BE2C (cell line): ENCODE measurements at places on chromosomes 3 and 15.

DNA sequence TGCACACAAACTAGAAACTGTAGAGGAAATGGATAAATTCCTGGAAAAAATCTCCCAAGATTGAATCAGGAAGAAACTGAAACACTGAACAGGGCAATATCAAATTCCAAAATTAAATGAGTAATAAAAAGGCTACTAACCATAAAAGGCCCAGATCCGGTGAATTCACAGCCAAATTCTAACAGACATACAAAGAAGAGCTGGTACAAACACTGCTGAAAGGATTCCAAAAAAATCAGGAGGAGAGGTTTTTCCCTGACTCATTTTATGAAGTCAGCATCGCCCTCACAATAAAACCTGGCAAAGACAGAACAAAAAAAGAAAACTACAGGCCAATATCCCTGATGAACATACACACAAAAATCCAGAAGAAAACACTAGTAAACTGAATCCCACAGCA, 462.4 kb upstream of the THBS1 start:
- DNase-seq = no peak

DNA sequence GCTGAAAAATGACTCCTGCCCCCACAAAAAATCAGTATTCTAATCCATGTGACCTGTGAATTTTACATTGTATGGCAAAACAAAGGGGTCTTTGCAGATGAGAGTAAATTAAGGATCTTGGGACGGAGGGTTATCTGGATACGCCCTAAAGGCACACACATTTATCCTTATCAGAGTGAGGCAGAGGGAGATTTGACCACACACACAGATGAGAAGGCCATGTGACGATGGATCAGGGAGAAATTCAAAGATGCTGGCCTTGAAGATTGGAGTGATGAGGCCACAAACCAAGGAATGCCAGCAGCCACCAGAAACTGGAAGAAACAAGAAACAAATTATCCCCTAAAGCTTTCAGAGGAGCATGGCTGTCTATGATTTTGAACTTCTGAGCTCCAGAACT, 288.5 kb downstream of the XXYLT1 start:
- DNase-seq = no peak

DNA sequence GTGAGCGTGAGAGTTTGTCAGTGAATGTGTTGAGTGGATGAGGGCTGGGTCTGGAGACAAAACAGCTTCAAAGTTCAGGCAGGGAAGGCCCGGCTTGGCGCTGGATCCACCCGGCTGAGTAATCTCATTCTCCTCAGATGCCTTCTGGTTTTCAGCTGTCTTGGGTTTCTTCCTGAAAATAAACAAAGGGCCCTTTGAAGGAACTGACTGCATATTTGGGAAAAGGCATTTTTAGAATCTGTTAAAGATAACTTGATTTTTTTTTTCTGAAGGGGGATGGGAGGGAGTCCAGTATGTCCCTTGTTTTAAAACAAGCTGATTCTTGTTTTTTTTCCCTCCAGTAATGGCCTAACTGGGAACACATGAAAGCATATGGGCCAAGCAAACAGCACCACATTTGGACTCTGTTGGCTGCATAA, 86.4 kb downstream of the TIGIT start:
- no peak for DNase-seq

DNA sequence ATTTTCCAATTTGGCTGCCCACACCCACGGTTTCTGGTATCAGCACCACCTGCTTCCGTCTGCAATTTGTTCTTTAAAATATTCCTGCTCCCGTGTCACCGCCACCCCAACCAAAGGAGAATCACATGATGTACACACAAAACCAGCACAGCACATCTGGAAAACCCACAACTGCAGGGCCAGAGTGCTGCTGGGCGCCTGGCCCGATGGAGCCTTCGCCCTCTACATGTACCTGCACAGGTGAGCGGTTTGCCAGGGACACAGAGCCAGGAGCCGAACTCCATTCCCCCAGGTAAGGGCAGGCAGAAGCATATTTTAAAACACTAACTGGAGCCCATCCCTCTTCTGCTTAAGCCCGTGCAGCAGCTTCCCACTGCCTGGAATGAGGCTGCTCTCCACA, 75.6 kb downstream of the ADAMTS17 start:
- DNase-seq = no peak

DNA sequence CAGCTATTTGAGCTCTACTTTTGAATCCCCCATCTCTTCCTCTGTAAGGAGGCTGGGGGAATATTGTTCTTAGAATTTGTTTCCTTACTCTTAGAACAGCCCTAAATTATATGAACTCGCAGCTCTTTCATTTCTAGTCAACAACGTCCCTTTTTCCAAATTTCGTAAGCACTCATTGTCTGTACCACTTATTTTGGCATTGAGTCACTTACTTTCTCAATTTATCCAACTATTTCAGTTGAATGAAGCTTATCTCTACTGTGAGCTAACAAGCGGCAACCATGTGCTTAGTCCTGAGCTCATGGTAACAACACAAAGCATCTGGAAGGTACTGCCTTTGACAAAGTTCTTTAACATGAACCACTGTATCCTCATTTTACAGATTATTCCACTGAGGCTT, 191.1 kb downstream of the GREM1 start:
- DNase-seq = no peak
